ENCODE measurements at places on chromosomes 12 and 14.
A peak's percentile ranks its signal among the peaks of the same experiment; 100 is the strongest.

DNA sequence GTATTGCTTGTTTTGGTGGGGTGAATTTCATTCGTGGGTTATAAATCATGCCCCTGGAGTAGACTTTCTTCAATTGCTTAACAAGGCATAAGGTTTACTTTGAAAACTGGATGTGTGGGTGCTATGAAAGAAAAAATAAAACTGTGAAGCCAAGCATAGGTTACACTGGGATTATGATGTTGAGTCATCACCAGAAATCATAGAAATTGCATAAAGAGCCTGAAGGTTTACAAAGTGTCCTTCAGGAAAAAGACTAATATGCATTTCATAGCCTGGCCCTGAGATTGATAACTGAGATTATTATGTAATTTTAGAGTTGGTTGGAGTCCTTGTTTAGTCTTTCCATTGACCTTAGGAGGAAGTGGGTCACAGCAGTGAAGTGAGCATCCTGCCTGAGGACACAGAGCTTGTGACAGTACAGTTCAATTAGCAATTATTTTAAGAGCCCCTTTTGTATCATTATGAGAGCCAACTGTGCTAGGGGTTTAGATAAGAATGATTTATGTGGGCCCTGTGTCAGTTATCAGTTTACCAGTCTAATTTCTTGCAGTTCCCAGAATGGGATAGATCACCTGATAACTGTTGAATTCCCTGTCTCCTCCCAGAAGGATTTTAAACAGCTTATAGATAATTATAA, 13.6 kb downstream of the LRRK2 start:
- no peak for DNase-seq

- no peak for DNase-seq
Observed at GRCh38 chr14:67746927-67747326, 45.2 kb downstream of the RDH12 start.

DNA sequence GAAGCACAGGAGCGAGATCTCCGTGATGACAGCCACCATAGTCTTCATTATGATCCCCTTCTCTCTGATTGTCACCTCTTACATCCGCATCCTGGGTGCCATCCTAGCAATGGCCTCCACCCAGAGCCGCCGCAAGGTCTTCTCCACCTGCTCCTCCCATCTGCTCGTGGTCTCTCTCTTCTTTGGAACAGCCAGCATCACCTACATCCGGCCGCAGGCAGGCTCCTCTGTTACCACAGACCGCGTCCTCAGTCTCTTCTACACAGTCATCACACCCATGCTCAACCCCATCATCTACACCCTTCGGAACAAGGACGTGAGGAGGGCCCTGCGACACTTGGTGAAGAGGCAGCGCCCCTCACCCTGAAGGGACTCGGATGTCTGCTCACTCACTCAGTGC, 775 bp downstream of the OR10P1 start:
- no peak for DNase-seq

DNA sequence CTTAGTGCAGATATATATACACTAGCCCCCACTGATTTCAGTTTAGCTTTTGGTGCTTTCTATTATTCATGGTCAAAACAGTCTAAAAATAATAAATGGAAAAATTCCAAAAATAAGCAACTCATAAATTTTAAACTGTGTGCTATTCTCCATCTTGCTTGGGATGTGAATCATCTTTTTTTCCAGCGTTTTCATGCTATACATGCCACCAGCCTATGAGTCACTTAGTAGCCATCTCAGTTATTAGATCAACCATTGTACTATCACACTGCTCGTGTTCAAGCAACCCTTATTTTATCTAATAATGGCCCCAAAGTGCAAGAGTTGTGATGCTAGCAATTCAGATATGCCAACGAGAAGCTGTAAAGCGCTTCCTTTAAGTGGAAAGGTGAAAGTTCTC, 73.9 kb upstream of the KRR1 start:
- no peak for DNase-seq

GRCh38 chr14:21024585-21025370, at the start of gene NDRG2:
Gene NDRG2, minus strand, starts transcription at chr14:21025061. Its CDS starts 1,746 bp downstream, at chr14:21023315.
- DNase-seq: peak; percentile 68

- DNase-seq: no peak
Observed at GRCh38 chr12:13566292-13566691, 369.8 kb downstream of the EMP1 start.

GRCh38 chr12:54311051-54311450, 10.2 kb upstream of the NFE2 start:
- DNase-seq: no peak

GRCh38 chr12:91609283-91609682, 426.7 kb upstream of the DCN start:
- no peak for DNase-seq

DNA sequence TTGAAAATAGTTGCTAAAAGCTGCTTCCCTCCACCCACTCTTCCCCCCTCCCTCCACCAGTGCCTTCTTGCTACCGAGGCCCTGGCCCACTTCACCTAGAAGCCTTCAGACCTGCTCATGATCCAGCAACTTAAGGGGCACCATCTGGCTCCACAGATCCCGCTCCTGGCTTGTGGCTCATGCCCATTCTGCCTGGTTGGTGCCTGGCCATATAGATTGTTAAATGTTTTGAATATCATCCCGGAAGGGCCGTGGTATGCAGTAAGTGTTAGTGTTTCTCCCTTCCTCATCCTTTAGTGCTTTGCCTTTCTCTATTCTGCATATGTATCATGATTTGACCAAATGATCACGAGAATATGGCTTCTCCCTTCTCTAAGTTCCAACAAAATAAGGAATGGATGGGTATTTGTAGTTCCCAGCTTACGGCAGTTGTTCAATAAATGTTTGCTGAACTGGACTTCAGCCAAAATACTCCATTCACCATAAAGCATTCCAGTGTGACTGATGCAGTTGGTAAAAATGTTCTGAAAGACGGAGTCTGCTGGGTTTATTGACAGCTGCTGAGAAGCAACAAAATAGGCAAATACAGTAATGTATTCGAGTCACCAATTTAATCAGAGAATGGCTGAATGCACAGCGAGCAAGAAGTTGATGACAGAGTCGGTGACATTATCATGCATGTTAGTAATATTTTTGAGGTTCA, 30.7 kb downstream of the GRIP1 start:
- no peak for DNase-seq

GRCh38 chr12:4829161-4829792, 80.4 kb upstream of the KCNA1 start:
- no peak for DNase-seq

DNA sequence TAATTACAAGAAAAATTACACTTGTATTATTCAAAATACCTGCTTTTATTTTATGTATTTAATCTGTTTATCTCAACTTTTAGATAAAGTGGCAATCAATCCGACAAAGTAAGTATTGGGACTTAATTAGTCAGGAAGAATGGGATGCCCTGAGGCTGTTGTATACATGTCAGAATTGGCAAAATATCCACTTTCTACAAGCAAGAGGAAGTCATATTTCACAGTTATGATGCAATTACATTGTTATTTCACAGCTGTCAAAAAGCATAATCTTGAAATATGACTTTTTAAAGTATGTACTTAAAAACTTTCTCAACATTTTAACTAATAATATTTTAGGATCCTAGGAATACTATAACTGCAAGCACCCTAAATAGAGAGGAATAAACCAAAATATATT, 357.1 kb upstream of the MGAT4C start:
- no peak for DNase-seq

DNA sequence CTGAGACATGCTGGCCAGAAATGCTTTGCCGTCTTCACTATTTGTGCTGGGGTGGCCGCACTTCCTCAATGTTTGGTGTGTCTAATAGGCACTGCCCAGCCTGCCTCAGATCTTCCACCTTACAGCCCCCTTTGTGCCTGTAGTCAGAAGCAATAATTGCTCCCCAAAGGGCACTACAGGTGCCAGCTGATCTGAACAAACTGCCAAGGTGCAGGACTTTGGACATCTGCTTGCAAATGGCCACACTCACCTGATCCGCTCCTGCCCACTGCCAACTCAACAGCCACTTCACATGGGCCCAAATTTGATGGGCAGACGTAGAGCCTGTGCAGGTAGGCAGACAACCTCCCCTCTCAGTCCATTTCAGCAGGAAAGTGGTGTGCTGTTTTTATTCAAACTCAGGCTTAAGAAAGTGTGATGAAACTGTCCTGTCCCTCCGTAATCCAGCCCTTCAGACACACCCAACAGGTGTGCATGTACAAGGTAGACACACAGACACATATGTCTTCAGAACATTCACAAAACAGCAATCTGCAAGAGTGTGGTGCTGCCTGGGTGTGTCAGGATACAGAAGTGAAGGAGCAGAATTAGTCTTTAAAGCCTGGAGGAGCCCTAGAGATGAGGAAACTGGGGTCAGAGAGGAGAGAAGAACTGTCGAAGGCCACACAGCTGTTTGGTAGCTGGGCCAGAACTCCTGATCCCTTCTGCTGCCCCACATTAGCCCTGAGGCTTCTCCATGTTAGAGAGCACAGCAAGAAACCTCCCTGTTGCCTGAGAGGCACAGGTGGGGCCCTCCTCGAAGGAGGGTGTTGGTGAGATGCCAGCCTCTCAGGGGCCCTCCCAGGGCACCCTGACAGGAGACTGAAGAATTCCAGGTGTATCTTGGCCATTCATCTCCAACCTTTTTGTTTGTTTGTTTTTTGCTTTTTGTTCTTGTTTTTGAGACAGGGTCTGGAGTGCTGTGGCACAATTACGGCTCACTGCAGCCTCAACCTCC, 4.4 kb upstream of the KRT75 start:
- DNase-seq: no peak

GRCh38 chr14:53608369-53608768, 348.3 kb downstream of the BMP4 start:
- DNase-seq: no peak

- no peak for DNase-seq
Observed at GRCh38 chr12:20300457-20300856, 67.9 kb upstream of the PDE3A start.

GRCh38 chr12:107990325-107990724, 138.8 kb upstream of the WSCD2 start:
- no peak for DNase-seq

- no peak for DNase-seq
Observed at GRCh38 chr14:29037411-29037810, 270.8 kb downstream of the FOXG1 start.

DNA sequence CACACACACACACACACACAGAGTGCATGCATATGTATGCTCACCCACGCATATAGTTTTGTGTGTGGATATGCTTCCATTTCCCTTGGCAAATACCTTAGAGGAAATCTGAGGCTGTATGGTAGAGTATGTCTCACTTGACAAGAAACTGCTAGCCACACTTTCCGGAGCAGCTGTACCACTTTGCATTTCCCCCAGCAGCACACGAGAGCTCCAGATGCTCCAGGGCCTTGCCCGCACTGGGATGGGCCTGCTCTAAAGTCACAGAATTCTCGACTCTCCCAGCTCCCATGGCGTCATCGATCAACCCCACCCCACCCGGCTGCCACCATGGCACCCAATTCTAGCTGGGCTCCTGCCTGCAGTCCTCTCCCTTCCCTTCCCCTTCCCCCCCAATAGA, 21.9 kb downstream of the CLMN start:
- no peak for DNase-seq

DNA sequence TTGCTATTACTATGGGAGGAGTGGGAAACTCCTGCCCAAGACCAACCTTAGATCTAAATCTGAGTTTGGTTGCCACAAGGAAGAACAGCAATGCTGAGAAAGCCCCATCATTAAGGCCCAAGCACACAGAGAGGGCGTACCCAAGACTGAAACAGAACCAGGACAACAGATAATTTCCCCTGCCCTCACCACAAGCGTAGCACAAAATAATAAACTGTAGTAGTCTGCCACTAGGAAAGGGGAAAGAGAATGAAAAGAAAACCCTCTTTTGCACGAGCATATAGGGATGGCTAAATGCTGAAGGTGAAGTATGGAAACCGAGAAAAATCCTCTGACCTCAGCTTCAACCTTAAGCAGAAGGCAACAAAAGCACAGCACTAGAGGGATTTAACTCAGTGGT, 76.5 kb upstream of the DHRS4 start:
- DNase-seq: no peak

DNA sequence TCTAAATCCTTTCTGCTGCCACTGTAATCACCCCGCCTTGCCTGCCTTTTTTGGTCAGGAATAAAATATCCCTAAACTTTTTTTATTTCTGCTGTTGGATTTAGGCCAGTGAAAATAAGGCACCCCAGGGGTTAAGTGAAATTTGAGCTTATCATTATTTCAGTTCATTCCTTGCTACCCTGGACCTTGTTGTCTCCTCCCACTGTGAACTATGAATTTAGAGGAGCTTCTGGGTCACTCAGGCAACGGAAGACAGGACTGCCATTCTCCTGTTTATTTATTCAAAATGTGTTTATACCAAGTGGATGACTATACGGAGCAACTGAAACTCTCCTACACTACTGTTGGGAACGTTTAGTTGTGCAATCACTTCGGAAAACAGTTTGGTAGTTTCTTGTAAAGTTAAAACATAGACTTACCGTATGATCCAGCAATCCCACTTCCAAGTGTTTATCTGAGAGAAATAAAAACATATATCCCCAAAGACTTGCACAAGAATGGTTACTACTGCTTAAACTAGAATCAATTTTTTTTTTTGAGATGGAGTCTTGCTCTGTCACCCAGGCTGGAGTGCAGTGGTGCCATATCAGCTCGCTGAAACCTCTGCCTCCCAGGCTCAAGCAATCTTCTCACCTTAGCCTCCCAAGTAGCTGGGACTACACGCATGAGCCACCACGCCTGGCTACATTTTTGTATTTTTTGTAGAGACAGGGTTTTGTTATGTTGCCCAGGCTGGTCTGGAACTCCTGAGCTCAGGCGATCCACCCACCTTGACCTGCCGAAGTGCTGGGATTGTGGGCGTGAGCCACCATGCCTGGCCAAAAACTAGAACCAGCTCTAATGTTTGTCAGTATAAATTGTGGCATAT, 2.3 kb upstream of the TRAFD1 start:
- no peak for DNase-seq

DNA sequence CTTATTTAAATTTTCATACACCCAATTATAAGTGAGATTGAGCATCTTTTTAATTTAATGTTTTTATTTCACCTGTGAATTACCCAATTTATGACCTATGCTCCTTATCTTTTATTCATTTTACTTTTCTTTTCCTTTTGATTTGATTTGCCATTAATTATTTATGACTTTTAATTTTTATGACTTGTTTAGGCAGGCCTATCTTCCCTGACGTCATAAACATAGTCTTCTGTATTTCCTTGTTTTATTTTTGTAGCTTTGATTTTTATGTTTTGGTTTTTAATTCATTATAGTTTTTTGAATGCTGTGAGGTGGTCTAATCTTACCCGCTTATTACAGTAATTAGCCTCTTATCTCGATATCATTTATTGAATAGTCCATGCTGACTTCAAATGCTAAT, 467.1 kb upstream of the FAR2 start:
- DNase-seq: no peak

- DNase-seq: peak; percentile 28
Observed at GRCh38 chr12:128783129-128783574, 40.6 kb downstream of the SLC15A4 start.

Data from stimulated activated CD4-positive, alpha-beta T cell treated with anti-CD3 and anti-CD28 coated beads, Interleukin-12 subunit alpha, Interleukin-12 subunit beta, amount 100 ng/mL, for 4 hours (primary cell).